ENCODE measurements at places on chromosomes 12 and 14. TPM values are rescaled to one million over a fixed set of nuclear protein-coding genes. Genes with fewer than 3 reads are reported as not detected.

DNA sequence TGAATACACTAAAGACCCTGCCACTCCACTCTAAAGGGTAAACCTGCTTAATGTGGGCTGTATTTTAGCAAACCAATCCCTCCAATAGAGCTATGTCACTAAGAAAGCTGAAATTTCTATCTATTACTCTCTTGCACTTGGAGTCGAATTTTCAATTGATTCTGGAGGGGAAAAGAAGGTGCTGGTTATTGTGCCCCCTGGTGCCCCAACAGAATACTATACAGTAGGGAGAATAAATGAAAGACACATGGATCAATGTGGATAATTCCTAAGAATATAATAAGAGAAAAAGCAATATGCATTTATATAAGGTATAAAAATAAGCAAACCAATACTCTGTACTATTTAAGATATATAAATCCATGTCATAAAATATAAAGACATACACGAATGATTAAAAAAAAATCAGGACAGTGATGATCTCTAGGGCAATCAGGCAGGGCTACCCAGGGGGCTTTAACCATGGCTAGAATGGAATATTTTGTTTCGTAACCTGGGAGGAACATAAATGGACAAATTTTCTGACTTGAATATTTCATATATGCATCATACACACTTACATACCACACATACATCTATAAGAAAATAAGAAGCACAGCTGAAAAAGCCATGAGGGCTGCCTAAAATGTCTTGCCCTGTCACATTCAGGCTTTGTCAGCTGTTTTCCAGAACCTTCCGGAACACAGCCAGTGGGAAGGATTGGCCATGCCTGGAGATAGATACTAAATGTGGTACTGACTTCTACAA is 54.4 kb downstream of the EFCAB11 start:
- peak; percentile 37 for DNase-seq

- DNase-seq: no peak
Measured at GRCh38 chr12:62599854-62600437, 133.3 kb downstream of the MON2 start.

The LRTM2 gene
- not detected for total RNA-seq

The GPR68 gene
- 11.2 TPM for total RNA-seq

DNA sequence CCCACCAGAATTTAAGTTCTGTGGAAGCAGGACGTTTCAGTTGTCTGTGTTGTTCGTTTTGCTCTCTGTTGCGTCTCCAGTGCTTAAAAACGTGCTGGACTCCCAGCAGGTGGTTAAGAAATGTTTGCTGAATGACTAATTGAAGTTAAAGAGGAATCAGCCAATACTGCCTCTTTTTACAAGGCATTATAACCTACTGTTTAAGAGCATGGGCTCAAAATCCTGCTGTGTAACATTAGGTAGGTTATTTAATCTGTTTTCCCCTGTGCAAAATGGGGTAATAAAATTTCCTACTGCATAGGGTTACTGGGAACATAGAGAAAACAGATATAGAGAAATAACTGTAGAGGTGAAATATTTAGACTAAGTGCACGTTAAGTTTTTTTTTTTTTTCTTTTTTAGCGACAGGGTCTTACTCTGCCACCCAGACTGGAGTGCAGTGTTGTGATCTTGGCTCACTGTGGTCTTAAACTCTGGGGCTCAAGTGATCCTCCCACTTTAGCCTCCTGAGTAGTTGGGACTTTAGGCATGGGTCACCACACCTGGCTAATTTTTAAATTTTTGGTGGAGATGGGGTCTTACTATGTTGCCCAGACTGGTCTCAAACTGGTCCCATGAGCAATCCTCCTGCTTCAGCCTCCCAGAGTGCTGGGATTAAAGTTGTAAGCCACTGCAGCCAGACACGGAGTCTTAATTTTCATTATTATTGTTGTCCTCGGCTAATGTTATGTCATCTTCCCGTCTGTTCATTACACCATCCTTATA is 139.4 kb upstream of the PRICKLE1 start:
- no peak for DNase-seq

DNA sequence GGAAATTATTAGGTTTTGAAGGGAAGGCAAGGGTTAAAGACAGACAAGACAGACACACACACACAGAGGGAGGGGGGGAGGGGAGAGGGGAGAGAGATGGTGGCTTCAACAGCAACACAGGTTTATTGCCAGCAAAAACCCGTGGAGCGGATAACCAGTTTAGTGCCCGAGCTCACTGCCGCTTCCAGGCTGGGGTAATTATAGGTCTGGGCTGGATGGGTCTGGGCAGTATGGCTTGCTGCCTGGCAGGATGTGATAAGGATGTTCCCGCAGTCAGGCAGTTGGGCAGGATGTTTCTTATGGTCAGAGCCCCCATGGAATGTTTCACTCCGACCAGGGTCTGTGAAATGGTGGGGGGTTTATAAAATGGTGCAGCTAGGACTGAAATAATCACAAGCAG is 4.4 kb upstream of the TDRD9 start:
- no peak for DNase-seq

GRCh38 chr12:30796313-30796780 is 41.6 kb upstream of the CAPRIN2 start:
- DNase-seq: peak; percentile 31

- no peak for DNase-seq
Measured at GRCh38 chr12:41202051-41202450, 13.9 kb downstream of the PDZRN4 start.

- DNase-seq: no peak
Measured at GRCh38 chr14:28570391-28570790, 196.2 kb upstream of the FOXG1 start.

- DNase-seq: no peak
Measured at GRCh38 chr12:86608638-86609037, 352.4 kb upstream of the MGAT4C start.

DNA sequence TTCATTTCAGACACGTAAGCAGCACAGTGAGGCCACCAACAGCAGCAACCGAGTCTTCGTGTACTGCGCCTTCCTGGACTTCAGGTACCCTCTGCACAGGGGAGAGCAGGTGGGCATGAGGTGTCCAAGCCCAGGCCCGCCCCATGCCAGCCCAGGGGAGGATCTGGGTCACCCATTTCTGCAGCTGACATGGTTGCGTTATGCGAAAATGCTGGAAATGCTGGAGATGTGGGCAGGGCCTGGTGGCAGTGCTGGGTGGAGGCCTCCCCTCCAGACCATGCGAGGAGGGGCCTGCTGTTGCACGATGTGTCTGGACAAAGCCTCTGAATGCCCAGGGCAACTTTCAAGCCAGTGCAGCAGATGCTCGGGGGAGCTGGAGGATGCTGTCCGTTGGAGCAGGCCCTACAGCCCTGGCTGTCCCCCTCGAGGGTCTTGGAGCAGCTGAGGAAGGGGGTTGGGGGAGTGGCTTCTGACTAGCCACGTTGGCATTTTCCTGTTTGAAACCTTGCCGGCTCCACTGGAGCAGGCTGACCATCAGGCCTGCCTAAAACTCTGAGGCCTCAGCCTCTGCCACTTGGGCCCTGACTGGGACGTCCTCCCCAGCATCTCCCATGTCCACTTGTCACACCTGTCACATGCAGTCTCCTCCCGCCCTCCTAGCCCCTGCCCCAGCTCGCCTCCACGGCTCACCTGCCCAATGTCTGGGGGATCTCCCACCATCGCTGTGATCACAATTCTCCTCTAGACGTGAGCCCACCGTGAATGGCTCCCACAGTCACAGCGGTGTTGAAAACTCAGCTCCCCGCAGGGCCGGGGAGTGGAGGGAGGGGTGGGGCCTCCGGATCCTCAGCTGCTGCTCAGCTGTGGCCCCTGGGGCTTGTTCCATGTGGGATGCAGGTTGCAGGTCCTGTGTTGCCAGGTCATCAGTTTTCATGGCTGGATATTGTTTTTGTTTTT is 123.4 kb downstream of the ADGRD1 start:
- DNase-seq: no peak

The CIROP gene
- not detected for total RNA-seq

GRCh38 chr14:76236172-76237130 is 84.7 kb downstream of the GPATCH2L start:
- no peak for DNase-seq

The MORN3 gene
- total RNA-seq: 2.6 TPM

DNA sequence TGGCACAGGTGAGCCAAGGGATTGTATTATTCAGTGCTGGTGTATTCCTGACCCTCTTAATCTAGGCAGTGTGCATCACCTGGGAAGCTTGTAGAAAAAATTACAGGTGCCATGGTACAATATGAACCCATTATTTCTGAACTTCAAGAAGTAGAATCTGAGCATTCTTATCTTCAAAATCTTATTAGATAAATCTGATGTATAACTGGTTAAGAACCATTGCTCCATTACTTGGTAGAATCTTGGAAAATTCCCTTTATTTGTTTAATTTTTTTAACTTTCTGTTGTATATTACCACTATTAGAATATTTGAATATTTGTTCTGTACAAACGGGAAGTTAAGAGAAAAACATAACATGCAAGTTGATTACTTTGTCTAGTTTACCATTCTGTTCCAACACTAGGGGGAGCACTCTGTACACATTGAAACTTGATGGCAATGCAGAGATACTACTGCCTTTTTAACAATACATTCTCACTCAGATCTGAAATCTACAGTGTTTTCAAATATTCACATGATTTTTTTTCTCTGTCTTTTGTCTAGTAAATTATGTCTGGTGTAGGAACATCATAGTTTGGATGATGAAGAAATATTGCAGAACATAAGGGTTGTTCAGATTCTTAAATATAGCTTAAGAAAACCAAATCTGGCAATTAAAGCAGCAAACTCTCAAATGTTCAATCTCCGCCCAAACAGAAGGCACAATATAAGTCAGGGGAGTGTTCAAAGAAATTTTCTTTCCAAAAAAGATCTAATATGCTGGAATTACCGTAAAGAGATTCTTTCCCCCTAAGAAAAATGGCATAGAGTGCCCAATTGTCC is 196.6 kb downstream of the PCNX1 start:
- no peak for DNase-seq

GRCh38 chr12:11917501-11917900 is 153.2 kb upstream of the BCL2L14 start:
- DNase-seq: no peak

DNA sequence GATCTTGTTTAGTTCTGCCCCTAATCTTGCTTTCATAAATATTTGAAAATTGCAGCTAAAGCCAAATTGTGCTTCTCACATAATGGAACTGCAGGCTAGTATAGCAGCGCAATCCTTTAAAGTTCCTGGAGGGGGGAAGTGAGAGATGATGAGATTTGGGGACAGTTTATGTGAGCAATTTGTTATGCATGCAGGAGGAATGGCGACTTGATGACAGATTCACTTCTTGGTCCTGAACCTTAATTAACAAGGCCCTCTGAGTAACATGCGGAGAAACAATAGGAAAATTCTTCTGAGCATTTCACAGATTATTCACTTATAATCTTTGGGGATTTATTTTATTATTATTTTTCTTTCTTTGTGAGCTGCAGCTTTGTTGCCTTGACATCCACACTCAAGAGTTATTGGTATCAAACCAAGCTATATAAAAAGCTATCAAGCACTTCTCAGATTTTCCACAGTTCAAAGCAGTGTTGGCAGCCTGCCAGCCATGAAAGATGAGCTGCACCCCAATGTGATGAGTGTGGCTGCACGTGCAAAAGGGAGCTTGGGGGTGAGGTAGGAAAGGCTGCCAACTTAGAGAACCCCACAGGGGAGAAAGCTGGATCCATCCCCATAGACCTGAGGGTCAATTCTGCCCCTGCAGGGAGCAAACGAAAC is 1662.2 kb upstream of the FLRT2 start:
- DNase-seq: no peak

DNA sequence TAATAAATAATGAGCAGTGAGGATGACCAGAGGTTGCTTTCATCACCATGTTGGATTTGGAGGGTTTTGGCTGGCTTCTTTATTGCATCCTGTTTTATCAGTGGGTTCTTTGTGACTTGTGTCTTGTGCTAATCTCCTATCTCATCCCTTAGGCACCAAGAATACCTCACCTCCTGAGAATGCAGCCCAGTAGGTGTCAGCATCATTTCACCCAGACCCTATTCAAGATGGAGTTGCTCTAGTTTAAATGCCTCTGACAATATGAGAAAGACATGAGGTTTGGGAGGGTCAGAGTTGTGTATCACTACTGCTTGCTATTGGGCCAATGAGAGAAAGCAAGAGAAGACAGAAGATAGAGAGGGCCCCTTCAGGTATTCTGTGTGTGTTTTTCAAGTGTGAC is 592.2 kb downstream of the ETNK1 start:
- DNase-seq: no peak

The KRT75 gene
- total RNA-seq: not detected

- no peak for DNase-seq
Measured at GRCh38 chr12:122943196-122943595, 23.1 kb downstream of the ABCB9 start.

The AQP2 gene
- total RNA-seq: not detected

The CD163L1 gene
- not detected for total RNA-seq

The SERPINA9 gene
- not detected for total RNA-seq
